ENCODE measurements at places on chromosomes 5 and 9. TPM values are rescaled to one million over a fixed set of nuclear protein-coding genes. Genes with fewer than 3 reads are reported as not detected.

The PCDHGA6 gene
- total RNA-seq, result 3.9 TPM

The FRMD3 gene
- 0.26 TPM for total RNA-seq

The C9orf153 gene
- 0.32 TPM for total RNA-seq

The TMEM267 gene
- 17.5 TPM for total RNA-seq

The FANCG gene
- 11.5 TPM for total RNA-seq

The SVEP1 gene
- 62.5 TPM for total RNA-seq

The TNFSF8 gene
- total RNA-seq, result not detected

The OR13C3 gene
- total RNA-seq, result not detected

The LHX3 gene
- total RNA-seq, result not detected

The KCNT1 gene
- total RNA-seq, result not detected

The SNCB gene
- 0.32 TPM for total RNA-seq

The HTR4 gene
- not detected for total RNA-seq

The FAXDC2 gene
- total RNA-seq, result 18.4 TPM

The ZNF879 gene
- 4.1 TPM for total RNA-seq

The PDCD1LG2 gene
- total RNA-seq, result 1.9 TPM

The CDH6 gene
- 62.3 TPM for total RNA-seq

The TRIM14 gene
- total RNA-seq, result 0.94 TPM

The GHR gene
- total RNA-seq, result 3.5 TPM

The KIAA0825 gene
- 2.7 TPM for total RNA-seq

The PRLR gene
- total RNA-seq, result not detected

The RNF183 gene
- not detected for total RNA-seq

The EIF4EBP3 gene
- total RNA-seq, result 1.7 TPM

The MLLT3 gene
- 31.8 TPM for total RNA-seq

The C1QTNF2 gene
- 0.86 TPM for total RNA-seq

The PCDHB2 gene
- total RNA-seq, result 1.3 TPM

The SCGB3A2 gene
- not detected for total RNA-seq

The CAMLG gene
- 61.3 TPM for total RNA-seq

The ATP6V1G1 gene
- total RNA-seq, result 100 TPM

The WNK2 gene
- total RNA-seq, result under 0.01 TPM

The CENPK gene
- total RNA-seq, result 2.1 TPM

The CMYA5 gene
- total RNA-seq, result 5.9 TPM

The DDX4 gene
- total RNA-seq, result not detected

The ERAP2 gene
- 4.8 TPM for total RNA-seq

The PLEKHG4B gene
- under 0.01 TPM for total RNA-seq

The IL7R gene
- total RNA-seq, result 0.79 TPM

The SERINC5 gene
- 11.8 TPM for total RNA-seq

The LCN9 gene
- not detected for total RNA-seq

The AFAP1L1 gene
- total RNA-seq, result 1.9 TPM

The IFNA21 gene
- not detected for total RNA-seq

The PRDM9 gene
- total RNA-seq, result not detected

The PCDHB16 gene
- total RNA-seq, result 2.1 TPM

The NEK6 gene
- total RNA-seq, result 91.1 TPM

The MELK gene
- total RNA-seq, result 6.5 TPM

The IL11RA gene
- total RNA-seq, result 16.3 TPM

The KDM3B gene
- 40.2 TPM for total RNA-seq

The TMOD1 gene
- 0.16 TPM for total RNA-seq

The LHX6 gene
- total RNA-seq, result not detected

The TAF1L gene
- total RNA-seq, result under 0.01 TPM

The PCDHA8 gene
- 0.17 TPM for total RNA-seq

The IRX2 gene
- total RNA-seq, result 3.3 TPM

The NME5 gene
- 2.7 TPM for total RNA-seq

The NOXA1 gene
- total RNA-seq, result 0.26 TPM

The TOR4A gene
- total RNA-seq, result 5.8 TPM

The OLFML2A gene
- total RNA-seq, result 5.7 TPM

The CTNND2 gene
- not detected for total RNA-seq

The NEURL1B gene
- 0.47 TPM for total RNA-seq

The NUDT2 gene
- 55.0 TPM for total RNA-seq
